ENCODE measurements at places on chromosomes 1 and 21.

DNA sequence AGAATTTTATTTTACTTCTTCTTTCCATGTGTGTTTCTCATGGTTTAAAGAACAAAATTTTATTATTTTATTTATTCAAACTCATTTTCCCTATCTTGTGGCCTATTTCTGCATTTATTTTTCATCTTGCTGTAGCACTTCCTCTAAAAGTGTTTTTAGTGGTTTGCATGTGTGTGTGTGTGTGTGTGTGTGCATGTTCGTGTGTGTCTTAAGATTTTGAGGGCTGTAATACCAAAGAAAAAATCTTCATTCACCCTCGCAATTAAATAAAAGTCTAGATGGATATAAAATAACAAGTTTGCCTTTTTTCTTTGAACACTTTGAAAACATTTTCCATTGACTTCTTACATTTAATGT, 24.6 kb upstream of the FCRL3 start:
- DNase-seq = peak; percentile 37

DNA sequence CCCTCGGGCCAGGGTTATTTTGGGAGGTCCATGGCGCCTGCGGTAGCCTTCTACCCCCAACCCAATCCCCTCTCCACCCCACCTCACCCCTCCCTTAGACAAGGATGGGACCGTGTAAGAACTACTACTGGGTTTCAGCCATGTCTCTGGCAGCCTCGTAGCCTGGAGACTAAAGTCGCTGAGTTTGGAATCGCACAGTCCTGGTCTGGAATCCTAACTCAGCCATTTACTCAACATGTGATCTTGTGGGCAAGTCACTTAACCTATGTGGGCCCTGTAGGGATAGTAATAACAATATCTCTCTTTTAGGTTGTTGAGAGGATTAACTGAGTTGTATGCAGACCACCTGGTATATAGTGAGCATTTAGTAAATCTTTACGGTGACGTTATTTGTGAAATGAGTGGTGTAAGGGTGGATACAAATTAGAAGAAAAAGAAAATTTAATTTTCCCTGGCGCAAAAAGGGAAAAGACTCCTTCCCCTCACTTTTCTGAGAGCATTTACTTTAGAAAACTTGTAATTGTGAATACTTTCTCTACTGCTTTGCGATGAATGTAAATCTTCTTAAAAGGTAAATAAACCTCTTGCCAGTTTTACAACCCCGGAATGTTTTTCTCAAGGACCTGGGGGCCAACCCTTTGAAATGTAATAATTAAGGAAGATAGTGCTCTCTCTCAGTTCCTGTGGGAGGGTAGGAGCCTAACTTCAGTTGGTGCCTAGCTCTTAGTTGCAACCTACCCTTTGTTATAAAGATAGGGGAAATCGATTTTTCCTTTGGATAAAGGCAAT, 615 bp upstream of the MRPS15 start:
- DNase-seq = no peak

- DNase-seq = no peak
Observed at GRCh38 chr1:55524006-55524405, 308.8 kb upstream of the USP24 start.

DNA sequence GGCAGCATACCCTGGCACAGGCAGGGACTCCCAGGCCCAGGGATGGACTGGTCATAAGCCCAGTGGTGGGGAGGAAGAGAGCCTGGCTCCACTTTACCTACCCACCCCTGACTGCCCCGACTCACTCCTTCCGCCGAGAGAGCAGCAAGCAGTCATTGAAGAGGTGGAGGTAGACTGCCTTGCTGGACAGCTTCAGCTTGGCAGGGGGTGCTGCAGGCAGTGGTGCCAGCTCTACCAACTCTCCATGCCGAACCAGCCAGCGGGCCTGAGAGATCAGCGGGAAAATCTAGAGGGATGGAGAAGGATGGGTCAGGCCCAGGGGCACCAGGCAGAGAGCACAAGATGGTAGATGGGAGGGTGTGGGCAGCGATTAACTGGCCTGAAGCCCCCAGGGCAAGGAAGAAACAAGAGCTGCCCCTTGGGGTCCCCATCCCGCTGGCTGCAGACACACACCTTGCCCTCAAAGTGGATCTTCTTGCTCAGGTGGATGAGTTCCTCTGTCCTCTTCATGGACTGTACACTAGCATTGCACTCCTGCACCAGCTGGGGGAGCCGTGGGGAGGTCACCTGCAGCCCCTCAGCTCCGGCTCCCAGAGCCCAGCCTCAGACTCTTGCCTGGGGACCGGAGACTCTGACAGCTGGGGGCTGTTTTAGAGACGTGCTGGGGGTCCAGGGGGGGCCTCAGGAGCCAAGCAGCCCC, 7.7 kb downstream of the ARHGEF19 start:
- DNase-seq = peak; percentile 19

- DNase-seq = no peak
Observed at GRCh38 chr21:14646893-14647292, 100.8 kb upstream of the SAMSN1 start.

- no peak for DNase-seq
Observed at GRCh38 chr1:110130113-110130591, 17.9 kb downstream of the UBL4B start.

GRCh38 chr1:180585994-180586359, 27.2 kb downstream of the OVAAL start:
- DNase-seq = no peak

- DNase-seq = no peak
Observed at GRCh38 chr1:115060501-115060900, 28.8 kb downstream of the TSPAN2 start.

GRCh38 chr1:211537253-211537652, 41.7 kb downstream of the SLC30A1 start:
- no peak for DNase-seq

DNA sequence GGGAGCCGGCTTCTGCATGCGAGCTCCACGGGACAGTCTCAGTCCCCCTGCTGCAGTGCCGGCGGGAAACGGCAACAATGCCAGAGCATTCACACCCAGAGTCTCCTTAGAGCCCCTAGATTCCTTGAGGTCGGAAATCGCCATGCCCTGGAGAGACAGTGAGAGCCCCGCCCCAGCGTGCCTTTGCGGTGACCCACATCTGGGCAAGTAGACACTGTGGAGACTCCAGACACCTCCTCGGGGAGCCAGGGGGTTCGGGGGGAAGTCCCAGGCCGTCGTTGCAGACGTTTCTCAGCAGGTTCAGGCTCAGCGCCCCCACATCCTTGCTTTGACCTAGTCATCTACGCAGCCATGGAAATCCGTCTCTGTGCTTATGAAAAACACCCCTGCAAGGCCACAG, 81.3 kb upstream of the ARHGEF16 start:
- no peak for DNase-seq

DNA sequence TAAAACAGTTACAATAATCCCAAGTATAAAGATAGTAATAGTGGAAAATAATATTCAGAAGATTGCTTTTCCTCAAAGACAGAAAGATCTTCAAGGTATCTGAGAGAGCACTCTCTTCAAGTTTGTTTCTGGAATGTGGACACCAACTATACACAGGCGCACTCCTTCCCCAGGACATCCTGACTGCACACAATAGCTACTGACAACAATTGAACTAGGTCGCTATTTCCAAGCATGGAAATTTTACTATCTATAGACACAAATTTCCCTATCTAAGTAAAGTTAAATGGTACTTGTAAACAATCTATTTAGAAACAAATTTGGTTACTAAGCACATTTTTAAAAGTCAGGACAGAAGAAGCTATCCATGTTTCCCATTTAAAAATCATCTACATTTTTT, 19.1 kb downstream of the ARHGAP29 start:
- DNase-seq = no peak

DNA sequence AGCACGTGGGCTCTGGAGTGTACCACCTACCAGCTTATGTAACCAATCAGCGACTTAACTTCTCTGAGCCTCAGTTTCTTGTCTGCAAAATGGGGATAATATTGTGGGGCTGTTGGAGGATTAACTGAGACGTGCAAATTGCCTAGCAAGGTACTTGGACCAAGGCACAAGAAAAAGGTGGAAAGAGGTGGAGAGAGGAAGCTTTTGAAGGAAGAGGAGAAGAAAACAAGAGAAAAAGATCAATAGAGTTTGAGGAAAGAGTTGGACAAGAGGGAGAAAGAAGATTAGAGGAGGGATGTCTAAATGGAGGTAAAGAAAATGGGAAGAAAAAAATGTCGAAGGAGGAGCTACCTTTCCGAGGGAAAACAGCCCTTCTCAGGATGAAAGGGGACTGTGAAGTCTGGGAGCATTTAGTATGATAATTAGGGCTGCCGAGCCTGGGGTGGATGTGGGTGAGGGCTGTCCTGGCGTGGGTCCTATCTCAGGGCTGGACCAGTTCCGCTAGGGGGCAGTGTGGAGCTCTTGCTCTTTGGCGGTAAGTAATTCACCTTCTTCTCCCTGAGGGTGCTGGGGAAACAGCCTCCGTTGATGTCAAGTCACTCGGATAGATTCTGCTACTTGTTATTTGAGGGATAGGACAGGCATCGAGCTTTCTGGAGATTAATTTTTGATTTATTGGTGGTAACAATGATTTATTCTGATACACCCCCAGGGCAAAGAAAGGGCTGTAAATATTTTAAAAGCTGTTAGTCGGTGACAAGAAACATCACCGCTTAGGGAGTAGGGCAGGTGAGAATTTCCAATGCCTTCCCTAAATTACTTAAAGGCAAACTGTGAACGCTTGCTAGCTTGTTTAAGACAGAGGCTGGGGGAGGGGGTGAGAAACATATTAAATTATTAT, 79.0 kb upstream of the NFASC start:
- peak; percentile 77 for DNase-seq

GRCh38 chr1:26170472-26170821, 739 bp downstream of the ZNF593 start:
- DNase-seq = no peak

DNA sequence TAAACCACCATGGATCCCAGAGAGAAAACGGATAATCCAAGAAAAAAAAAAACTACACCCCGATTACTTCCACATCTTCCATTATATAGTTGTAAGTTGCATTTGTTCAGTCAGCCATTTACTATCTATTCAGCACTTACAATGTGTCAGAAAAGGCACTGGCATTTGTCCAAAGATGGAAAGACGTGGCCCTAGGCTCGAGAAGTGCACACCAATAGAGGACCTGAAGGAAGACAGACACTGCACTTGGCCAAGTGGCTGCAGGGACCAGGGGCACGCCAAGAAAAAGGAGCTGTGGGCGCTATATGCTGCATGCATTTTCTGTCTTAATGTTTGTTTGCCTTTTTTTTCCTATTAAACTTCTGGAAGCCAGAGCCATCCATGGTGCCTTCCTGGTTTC, 45.2 kb upstream of the LYST start:
- DNase-seq = no peak

GRCh38 chr1:89274411-89274857, 1.8 kb upstream of the GBP5 start:
- peak; percentile 86 for DNase-seq

GRCh38 chr21:45256912-45257672, 30.6 kb downstream of the POFUT2 start:
- DNase-seq = peak; percentile 14

DNA sequence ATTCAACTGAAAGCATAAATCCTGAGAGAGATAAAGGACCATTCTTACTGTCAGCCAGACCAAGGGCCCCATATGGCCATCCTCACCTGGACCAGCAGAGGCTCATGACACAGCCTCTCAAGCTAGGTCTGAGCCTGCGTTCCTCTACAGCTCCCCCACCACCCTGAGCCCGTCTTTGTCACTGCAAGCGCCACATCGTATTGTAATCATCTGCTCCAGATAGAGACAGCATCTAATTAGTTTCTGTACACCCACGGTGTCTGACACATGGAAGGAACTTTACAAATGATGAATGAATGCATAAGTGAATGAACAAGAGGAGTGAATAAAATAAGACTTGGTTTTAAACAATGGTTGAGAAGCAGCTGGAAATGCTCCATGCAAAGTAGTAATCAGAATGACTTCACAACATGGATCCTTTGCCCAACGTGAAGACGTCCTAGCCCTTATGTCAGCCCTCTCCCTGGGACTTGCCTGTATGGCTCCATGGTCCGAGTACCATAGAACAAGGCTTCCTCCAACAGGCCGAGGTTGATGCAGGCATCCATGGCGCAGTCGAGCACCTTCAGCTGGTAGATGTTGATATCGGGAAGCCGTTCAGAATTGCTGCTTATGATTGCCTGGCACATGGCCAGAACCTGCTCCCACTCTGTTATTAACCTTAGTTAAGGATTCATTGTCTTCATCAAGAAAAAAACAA, 648.9 kb downstream of the SMYD3 start:
- DNase-seq = no peak

GRCh38 chr1:59079434-59080140, 217.3 kb upstream of the FGGY start:
- no peak for DNase-seq

DNA sequence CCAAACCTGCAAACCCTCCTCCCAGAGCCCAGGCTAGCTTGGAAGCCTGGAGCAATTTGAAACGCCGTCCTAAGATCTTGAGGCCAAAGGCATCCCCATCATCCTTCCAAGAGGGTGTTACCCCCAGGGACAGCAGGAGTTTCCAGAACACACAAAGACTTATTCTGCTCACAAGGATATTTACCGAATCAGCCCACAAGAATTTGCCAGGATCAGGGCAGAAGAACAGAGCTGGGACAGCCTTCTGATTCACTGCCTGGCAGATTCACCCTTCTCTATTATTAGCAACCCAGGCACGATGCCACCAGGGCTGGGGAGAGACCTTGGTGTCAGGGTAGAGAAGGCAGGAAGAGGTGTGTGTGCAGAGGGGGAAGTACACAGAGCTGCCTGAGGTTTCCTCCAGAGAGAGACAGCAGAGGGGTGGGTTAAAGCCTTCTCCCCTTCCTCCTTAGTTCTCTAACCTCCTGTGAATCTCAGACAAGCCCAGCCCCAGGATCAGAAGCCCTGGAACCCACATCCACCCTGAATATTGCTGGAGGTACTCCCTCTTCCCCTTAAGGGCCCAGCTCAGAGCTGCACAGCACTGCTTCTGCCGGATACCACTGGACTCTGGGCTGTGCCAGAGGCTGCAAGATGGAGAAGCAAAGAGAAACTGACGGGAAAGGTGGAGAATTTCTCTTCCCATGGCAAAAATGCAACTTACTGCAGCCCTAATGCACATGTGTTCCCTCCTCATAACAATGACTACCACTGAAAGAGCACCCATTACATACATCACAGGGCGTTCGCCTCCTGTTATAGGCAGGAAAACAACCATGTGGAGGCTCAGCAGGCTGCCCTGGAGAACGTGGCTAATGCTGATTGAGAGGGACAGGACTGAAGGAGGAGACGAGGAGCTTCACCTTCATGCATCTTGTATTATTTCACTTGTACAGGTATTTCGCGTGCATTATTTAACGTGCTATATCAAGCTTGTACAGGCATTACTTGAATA, 61.8 kb downstream of the ITPKB start:
- DNase-seq = peak; percentile 78

Data from CD4-positive, alpha-beta T cell treated with Interleukin-2 at 100 ng/mL for 4 hours (primary cell).